ENCODE measurements at places on chromosomes 3 and 15.

- DNase-seq = no peak
Observed at GRCh38 chr15:88890495-88890894, 4.8 kb downstream of the HAPLN3 start.

- DNase-seq = no peak
Observed at GRCh38 chr3:56547486-56547885, 9.5 kb upstream of the CCDC66 start.

- no peak for DNase-seq
Observed at GRCh38 chr3:133271539-133271938, 128.3 kb upstream of the BFSP2 start.

DNA sequence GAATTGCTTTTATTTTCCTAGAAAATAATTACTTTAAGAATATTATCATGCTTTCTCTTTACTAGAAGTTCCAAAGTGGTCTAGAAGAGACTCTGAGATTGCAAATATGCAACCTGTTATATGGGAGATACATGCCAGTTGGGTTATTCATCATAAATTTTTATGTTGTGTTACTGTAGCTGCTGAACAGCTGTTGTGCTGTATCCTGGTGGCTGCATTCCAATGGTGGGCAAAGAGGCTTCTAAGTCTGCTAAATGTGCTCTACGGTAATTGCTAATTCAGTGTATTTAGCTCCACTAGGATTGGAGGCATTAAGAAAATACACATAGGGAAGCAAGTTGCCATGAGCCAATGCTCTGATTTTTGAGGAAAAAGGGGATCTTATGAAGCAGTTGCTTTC, 409.0 kb downstream of the TUSC7 start:
- no peak for DNase-seq

GRCh38 chr15:100037901-100038300, 303.9 kb downstream of the ADAMTS17 start:
- no peak for DNase-seq

GRCh38 chr15:58462973-58463663, 31.3 kb downstream of the LIPC start:
- DNase-seq = no peak
